ENCODE measurements at places on chromosomes 12 and 14.

- no peak for DNase-seq
These were observed 102.0 kb upstream of the FUT8 start for GRCh38 chr14:65310568-65310967.

DNA sequence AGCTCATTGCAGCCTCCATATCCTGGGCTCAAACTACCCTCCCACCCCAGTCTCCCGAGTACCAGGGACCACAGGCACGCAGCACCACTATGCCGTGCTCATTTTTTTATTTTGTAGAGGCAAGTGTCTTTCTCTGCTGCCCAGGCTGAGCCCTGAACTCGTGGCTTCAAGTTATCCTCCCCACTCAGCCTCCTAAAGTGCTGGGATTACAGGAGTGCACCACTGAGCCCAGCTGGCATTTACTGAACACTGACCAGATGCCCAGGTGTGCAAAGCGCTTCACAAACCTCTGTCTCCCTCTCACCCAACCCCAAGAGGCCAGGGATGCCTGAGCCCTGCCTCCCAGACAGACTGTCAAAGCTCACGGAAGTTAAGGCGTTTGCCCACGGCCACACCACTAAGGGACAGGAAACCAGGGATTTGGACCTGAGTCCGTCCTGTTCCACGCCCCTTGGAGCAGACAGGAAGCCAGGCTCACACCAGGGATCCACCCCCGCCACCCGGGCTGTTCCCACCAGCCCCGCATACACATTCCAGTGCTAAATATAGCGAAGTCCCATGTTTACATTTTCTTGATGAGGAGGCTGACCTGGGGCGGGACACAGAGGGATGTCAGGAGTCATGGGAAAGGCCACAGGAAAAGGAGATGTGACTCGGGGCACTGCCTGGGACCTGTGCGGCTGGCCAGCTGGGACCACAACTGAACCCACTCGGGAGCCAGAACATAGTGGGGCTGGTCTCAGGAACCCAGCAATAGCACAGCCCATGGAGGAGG is 51.2 kb downstream of the TESC start:
- DNase-seq: no peak

- DNase-seq: no peak
These were observed 16.7 kb upstream of the LYZ start for GRCh38 chr12:69331519-69331908.

DNA sequence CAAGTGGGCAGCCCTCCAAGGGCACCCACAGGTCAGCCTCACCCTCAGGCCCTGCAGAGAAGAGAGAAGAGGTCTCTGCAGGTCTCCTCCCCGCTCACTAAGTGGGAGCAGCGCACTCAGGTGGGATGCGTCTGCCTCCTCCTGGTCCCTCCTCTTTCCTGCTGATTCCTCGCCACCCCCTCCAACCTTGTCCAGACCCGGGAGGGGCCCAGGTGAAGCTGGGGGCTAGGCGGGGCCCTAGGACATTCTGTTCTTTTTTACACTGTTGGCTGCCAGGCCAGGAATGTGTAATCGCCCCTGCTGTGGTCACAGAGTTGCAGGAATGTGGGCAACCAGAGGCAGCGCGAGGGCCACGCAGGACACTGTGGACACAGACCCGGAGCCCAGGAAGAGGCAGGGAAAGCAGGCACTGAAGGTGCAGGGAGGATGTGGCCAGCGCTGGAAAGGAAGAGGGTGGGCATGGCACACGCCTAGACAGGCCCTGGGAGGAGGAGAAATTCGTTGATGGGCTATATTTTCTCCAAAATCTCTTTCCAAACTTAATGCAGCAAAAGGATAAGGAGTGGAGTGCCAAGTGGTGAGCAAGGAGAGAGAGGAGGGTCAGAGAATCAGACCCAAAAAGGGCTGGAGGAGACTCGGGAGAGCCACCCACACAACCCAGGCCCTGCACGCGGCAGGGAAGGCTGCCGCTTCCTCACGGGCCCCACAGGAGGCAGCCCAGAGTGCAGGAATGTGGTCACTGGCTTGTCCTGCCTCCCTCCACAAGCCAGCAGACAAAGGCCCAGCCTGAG is 911 bp upstream of the SCNN1A start:
- DNase-seq: no peak

GRCh38 chr14:86654558-86655184 is 1124.7 kb downstream of the FLRT2 start:
- no peak for DNase-seq

- no peak for DNase-seq
These were observed 380.8 kb downstream of the ALG10 start for GRCh38 chr12:34402899-34403705.

DNA sequence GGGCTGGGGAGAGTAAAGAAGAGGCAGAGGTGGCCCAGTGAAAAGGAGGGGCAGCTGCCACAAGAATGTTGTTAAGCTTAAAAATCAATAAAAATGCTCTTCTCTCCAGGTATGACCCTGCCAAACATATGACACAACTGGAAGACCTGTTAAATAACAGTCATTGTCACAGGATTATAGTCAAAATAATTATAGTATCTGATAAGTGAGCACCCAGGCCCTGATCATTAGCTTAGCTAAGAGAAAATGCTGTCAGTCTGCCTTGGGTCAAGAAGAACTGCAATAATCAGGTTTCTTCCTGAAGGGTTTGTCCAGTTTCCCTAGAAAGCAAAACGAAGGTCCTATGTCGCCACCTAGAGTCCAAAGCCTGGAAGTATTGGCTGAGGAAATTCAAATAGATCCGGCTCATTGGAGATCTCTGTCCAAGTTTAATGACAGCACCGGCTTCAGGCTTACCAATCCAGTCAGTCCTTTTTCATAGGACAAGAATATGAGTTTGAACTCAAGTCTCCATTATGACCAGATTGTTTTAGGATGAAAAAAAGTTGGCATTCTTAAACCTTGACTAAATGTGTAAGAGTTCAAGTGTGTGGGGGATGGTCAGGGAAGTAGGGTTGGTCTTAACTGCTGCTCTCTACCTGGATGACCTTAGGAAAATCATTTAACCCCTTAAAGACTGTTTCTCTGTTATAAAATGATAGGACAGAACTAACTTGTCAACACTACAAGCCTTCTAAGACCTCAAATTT is 22.5 kb upstream of the NKX2-8 start:
- DNase-seq: no peak

GRCh38 chr14:69059658-69060623 is 80.8 kb upstream of the ACTN1 start:
- no peak for DNase-seq
